ENCODE measurements at places on chromosomes 1 and 21. TPM values are rescaled to one million over a fixed set of nuclear protein-coding genes. Genes with fewer than 3 reads are reported as not detected.

Gene FCAMR
- not detected for total RNA-seq

Gene PLEKHA6
- 4.7 TPM for total RNA-seq

Gene SPRTN
- 15.5 TPM for total RNA-seq

Gene TRABD2B
- total RNA-seq = 0.26 TPM

Gene MTF2
- 20.2 TPM for total RNA-seq

Gene MEX3A
- total RNA-seq = 11.9 TPM

Gene GBP7
- total RNA-seq = not detected

Gene TRIM46
- 2.3 TPM for total RNA-seq

Gene TCEA3
- total RNA-seq = 1.4 TPM

Gene ACTL8
- total RNA-seq = 0.98 TPM

Gene FCGR2B
- total RNA-seq = 0.48 TPM

Gene C8B
- not detected for total RNA-seq

Gene OR2T11
- not detected for total RNA-seq

Gene SDC3
- total RNA-seq = 42.8 TPM

Gene PLD5
- 0.05 TPM for total RNA-seq

Gene CDC42
- 131 TPM for total RNA-seq

Gene AMY1C
- total RNA-seq = not detected

Gene PLA2G2C
- not detected for total RNA-seq

Gene LCE2B
- not detected for total RNA-seq

Gene WDR64
- not detected for total RNA-seq

Gene LIN28A
- total RNA-seq = not detected

Gene KIAA1614
- 0.15 TPM for total RNA-seq

Gene USP21
- 12.2 TPM for total RNA-seq

Gene NLRP3
- 0.53 TPM for total RNA-seq

Gene HAO2
- total RNA-seq = not detected

Gene UTS2
- total RNA-seq = not detected

Gene SCNM1
- total RNA-seq = 130 TPM

Gene DIO1
- not detected for total RNA-seq

Gene ATAD3C
- not detected for total RNA-seq

Gene ADORA3
- total RNA-seq = not detected

Gene VAV3
- 0.11 TPM for total RNA-seq

Gene PRR9
- total RNA-seq = not detected

Gene FCER1A
- not detected for total RNA-seq

Gene DNM3
- 7.1 TPM for total RNA-seq

Gene GBP6
- not detected for total RNA-seq

Gene MYOG
- total RNA-seq = not detected

Gene TFAP2E
- 0.79 TPM for total RNA-seq

Gene CCSAP
- 17.8 TPM for total RNA-seq

Gene FH
- total RNA-seq = 151 TPM

Gene RNU1-4
- total RNA-seq = under 0.01 TPM

Gene DMRTA2
- 0.24 TPM for total RNA-seq

Gene NUP133
- 41.9 TPM for total RNA-seq

All from A375 (cell line).